ENCODE measurements at places on chromosomes 5 and 9. TPM values are rescaled to one million over a fixed set of nuclear protein-coding genes. Genes with fewer than 3 reads are reported as not detected.

GRCh38 chr5:68015381-68016302 lies 199.9 kb upstream of the PIK3R1 start:
- no peak for DNase-seq

DNA sequence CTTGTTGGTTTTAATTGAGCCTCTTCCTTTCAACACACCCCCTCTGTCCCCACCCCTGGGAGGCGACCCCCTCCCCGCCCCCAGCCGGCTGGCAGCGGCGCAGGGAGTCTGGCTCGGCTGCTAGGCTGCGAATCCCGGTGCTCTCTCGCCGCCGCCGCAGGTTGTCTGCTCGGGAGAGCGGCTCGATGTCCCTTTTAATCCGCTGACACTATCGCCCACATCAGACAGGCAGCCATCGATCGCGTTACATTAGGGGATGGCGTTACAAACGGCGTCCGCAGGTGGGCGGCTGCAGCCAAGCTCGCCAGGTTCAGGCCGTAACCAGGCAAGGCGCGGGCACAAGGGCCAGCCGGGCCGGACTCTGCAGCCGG lies 1.3 kb downstream of the NR2F1-AS1 start:
- no peak for DNase-seq

Gene FOXD4L3
- not detected for polyA plus RNA-seq

Gene FBXW2
- polyA plus RNA-seq, result 7.0 TPM

Gene MLANA
- 0.29 TPM for polyA plus RNA-seq

Gene SLC6A3
- polyA plus RNA-seq, result not detected

Gene GPR150
- 0.17 TPM for polyA plus RNA-seq

Data from liver (tissue), 10 donors.